Omental fat pad (tissue), 4 donors: ENCODE measurements at places on chromosomes 2 and 18.

DNA sequence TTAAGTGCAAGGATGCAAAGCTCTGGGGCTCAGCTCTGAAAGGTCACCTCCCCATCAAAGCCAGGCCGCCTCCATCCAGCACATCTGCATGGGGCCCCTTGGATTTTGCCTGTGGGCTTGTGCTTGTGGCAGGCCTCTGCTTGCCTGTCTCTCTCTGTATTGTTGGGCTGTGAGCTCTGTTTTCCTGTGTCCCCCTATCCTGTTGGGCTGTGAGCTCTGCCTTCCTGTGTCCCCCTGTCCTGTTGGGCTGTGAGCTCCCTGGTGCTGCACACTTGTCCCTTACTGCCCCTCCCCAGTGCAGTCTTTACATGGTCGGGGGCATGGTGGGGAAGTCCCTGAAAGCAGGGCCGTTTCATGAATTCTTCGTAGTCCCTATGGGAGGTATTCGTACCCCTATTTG is 49.2 kb upstream of the PDIA6 start:
- DNase-seq, result no peak

DNA sequence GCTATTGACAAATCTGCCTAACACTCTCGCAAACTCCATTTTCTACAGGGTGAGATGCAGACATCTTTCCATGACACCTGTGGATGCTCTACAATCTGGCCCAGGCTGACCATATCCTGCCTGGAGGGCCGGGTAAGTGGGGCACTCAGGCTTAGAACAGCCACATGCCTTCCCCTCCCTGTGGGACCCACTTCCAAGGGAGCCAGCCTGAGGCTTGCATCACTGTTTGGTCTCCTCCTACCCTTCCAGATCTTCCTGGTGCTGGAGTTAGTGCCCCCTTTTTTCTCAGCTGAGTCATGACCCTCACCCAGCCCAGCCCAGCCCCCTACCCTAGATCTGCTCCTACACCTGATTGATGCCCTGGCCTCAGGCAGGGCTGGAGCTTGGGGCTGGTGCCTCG is 150.2 kb upstream of the MSH6 start:
- DNase-seq, result no peak

- no peak for DNase-seq
Observed at GRCh38 chr2:63778391-63778790, 63.3 kb upstream of the UGP2 start.

GRCh38 chr2:144771348-144771747 is 251.4 kb upstream of the ZEB2 start:
- DNase-seq, result no peak

DNA sequence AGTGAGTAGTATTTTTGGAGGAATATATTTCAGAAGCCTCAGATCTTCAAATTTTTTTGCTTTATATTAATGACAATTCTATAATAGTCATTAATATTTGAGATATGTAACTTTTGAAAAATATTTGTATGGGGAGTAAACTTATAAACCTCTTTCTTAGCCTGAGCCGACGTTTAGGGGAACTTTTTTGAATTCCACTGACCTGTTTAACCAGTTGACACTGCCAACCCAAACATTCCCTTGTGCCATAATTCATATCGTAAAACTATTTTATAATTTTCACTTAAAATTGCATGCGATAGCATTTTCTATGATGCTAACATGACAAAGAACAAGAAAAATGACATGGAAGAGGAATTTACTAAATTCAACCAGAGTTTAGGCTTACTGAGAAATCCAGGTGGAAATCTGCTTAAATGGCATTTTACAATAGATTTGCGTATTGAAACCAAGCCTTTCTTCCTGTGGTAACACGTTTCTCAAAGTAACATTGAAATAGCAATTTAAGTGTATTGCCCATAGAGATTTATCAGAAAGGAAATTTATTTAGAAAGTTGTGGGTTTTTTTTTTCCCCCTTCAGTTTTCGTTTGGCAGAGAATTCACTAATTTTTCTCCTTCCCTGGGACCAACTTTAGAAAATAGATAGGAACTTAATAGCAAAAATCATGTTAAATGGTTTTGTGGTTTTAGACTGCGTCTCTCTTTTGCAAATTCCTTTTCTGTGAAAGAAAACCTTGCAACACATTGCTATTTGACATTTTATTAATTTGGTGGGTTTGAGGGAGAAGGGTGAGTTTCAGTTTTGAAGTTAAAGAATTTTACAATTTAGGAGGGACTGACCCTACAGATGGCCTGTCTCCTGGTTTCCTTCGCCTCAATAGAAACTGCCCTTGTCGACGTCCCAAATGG is 77.4 kb downstream of the TANC1 start:
- DNase-seq, result no peak

GRCh38 chr2:46841621-46842020 is 74.0 kb downstream of the MCFD2 start:
- no peak for DNase-seq
